ENCODE measurements at places on chromosomes 1 and 21.

- no peak for DNase-seq
These were observed 74.2 kb upstream of the PGD start for GRCh38 chr1:10324627-10325026.

DNA sequence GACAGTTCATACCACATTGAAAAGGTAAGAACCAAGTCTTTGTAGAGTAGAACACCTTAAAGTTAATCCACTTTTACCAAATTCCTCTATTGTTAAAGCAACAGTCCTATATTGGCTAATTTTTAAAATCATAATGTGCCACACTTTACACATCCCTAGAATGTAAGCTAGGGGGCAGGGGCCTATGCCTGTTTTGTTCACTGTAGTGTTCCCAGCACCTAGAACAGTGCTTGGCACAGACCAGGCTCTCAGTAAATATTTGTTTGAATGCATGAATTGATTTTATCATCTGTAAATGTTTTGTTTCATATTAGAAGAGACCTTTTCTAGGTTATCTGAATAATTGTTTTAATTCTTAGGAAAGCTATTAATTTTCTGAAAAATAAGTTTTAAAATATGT is 9.1 kb downstream of the SMAP2 start:
- no peak for DNase-seq

- no peak for DNase-seq
These were observed 2.8 kb upstream of the HAPLN2 start for GRCh38 chr1:156616463-156616862.

DNA sequence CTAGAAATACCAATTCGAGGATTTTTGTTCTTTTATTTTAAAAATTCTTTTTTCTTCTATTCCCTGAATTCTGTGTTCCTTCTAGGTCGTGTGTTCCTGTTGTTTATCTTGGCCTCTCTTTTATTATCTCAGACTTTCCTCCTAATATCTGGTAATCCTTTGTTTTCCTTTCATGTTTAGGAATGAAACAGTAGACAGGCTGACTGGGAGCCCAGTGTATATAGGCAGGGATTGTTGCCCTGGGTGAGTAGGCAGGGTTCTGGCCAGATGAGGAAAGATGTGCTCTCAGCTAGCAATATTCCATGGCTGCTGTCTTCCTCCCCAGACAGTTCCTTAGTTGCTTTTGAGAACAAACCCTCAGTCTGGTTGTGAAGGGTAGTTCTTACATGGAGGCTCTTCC is 161.8 kb upstream of the PDE4B start:
- DNase-seq: no peak

DNA sequence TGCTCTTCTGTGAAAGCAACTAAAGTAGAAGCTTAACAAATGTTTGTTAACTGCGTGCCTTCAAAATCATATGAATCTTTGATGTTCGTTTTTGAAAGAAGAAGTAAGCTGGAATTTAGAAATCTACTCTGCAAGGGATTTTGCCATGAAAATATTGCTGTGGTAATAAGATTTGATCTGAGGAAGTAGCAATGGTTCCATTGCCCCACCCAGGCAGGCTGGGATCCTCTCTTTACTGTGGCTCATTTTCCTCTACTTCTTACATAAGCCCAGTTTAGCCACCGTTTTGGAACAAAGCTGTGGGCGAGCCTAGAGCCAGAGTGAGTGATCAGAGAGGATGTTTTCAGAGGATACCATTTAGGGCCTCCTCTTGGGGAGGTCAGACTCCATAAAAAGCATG is 20.3 kb upstream of the PTGFRN start:
- no peak for DNase-seq

GRCh38 chr21:15138490-15138889 is 73.7 kb upstream of the NRIP1 start:
- DNase-seq: no peak

DNA sequence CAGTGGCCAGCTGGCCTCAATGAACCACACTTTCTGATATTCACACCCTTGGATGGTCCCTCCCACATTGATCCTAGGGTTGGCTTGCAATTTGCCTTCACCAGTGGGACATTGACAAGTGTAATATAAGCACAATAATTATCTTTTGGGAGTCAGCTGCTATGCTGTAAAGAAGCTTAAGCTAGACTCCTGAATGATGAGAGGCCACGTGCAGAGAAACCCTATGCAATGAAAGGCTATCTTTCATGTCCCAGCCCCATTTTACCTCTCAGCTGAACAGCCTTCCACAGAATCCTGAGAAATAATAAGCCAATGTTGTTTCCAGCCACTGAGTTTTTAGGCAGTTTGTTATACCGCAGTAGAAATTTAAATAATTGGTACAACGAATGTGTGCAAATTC is 11.1 kb upstream of the C8A start:
- DNase-seq: no peak

GRCh38 chr1:42931108-42931539 is 27.5 kb downstream of the SLC2A1 start:
- DNase-seq: peak; percentile 67

DNA sequence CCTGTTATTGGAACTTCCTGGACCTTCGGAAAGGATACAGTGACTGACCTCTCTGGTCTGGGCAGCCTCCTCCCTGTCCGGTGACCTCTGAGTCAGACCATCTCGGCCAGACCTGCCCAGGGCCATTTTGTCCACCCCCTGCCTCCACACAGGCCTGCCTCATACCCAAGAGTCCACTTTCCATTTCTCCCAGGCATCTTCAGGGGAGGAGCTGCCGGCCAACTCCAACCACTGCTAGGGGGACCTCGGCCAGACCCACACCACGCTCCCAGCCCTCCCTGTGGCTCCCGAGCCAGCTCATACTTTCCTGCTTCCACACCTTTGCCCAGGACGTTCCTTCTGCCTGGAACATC is 29.5 kb upstream of the RUNX3 start:
- DNase-seq: no peak

DNA sequence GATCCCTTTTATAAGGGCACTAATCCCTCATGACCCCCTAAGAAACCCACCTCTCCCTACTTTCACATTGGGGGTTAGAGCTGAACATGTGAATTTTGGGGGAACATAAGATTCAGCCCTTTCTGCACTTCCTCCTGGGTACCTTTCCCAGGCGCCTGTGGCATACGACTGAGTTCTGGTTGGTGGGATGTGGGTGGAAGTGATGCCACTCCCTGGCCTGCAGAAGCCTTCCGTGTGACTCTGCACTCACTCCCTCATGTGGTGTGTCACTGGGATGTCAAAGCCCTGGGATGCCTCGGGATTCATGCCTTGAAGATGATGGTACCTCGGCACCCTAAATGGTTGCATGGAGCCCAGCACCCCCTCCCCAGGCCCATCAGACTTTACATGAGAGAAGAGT is 28.3 kb upstream of the VASH2 start:
- DNase-seq: no peak

DNA sequence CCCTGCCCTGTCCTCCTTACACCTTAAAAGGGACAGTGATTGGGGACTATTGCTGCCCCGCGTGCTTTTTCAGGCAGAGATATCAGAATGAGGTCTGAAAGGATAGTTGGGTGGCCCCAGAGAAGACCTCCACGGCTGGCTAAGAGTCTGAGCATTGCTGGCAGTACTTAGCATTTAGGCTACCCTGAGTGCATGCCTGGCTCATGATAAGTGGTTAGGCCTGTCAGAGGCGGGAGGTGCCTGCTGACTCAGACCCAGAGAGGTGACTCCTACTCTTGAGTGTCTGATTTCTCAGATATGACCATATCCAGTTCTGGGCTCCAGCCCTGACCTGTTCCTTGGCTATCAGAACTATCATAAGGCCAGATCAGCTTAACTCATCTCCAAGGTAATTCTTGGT is 213.7 kb downstream of the PBX1 start:
- DNase-seq: no peak

DNA sequence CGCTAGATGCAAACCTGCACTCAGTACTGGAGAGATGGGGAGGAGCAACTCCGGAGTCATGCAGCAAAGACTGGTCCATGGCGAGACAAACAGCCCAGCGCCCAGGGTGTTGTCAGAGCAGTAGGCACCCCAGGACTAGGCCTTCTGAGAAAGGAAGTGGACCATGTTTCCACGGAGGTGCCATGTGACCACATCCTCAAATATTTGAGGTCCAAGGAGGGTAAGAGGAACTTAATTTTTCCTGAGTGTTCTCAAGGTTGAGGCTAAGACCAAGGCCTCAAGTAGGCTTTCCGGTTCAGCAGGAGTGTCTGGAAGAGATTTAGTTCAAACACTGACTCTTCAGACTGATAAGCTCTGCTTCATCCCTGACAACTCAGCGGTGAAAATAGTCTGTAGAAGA is 186.2 kb downstream of the RHOU start:
- DNase-seq: peak; percentile 81

- no peak for DNase-seq
These were observed 514 bp downstream of the FAM43B start for GRCh38 chr1:20552728-20553445.

DNA sequence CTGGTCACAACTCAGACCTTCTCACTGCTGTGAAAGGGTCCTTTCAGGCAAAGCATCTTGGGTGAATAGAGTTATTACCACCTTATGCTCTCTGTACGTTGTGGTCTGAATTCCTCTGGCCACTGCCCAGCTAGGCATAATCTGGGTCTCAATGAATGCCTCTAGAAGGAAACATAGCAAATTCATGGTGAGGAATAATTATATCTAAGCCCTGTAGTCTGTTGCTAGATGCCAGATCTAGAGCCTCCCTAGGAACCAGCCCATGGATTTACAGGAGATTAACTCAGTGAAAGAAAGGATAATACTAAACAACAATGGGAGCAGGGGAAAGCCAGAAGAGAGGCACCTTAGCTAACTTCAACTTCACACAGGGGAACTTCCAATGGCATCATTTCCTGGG is 2.4 kb upstream of the COL11A1 start:
- DNase-seq: no peak

GRCh38 chr1:21550866-21551475 is 41.7 kb downstream of the ALPL start:
- DNase-seq: no peak

DNA sequence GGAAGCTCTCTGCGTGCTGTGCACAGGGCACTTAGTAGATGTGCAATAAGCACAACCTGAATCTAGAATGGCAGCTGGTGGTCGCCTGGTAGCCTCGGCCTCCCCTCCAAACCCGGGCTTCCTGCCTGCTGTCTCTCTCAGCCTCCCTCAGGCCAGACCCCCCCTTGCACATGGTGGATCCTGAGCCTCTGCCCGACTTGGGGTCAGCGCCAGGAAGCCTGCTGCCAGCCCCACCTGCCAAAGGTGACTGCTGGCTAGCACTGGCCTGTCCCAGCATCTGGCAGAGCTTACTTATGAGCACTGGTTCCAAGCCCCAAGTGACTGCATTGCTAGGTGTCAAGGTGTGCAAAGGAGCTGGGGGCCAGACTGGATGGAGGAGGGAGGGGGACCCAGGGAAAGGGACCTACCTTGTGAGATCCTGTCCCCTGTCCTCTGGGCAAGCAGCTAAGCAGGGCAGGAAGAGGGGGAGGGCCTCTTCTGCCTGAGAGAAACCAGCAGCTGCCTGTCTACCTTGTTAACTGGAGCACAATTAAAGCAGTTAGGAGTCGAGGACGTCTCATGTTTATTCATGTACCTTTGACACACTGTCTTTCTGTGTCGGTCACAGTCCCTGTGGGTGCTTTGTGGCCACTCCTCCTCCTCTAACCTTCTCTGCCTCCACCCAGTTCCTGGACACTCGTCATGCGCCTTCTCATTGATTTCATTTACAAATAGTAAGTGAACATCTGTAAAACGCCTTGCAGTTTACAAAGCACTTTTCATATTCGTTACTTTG is 100.9 kb downstream of the DDX20 start:
- DNase-seq: no peak
